RPMI7951 (cell line): ENCODE measurements at places on chromosomes 3 and 15. TPM values are rescaled to one million over a fixed set of nuclear protein-coding genes. Genes with fewer than 3 reads are reported as not detected.

DNA sequence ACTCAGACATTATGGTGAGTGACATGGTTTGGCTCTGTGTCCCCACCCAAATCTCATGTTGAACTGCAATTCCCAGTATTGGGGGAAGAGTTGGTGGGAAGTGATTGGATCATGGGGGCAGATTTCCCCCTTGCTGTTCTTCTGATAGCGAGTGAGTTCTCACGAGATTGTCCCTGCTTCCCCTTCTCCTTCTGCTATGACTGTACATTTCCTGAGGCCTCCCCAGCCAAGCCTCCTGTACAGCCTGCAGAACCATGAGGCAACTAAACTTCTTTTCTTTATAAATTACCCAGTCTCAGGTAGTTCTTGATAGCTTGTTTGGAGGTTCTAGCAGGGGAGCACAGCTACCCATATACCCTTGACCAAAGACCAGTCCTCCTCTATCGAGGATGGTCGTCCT is 45.9 kb downstream of the ADAM10 start:
- DNase-seq, result no peak

GRCh38 chr15:37149146-37149545 is 48.8 kb upstream of the MEIS2 start:
- no peak for DNase-seq

DNA sequence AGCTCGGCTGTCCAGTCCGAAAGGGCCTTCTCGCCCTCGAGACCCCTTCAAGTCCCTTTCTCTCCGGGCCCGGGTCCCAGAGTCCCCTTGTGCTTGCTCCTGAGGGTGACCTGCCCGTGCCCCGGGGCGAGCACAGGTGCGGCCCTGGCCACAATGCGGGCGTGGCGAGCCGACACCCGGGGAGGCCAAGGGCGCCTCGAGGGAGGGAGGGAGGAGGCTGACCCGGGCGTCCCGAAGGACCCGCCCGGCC is 810 bp upstream of the MEF2A start:
- DNase-seq, result no peak

DNA sequence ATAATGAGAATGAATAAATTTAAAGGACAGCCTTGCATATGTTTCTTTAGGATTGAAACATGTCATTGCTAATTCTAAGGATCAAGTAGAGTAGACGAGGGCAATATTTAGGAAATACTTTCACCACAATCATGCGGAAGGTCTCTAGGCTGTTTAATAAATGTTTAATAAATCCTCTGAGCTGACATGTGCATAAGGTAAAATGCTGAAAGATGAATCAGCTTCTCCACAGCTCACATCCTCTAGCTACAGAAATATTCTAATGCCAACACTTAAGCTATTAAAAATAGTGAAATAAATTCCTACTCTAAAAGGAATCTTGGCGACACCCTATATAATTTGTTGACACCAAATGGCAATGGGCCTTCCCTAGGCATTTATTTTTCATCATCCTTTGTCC is 407.3 kb downstream of the TBL1XR1 start:
- DNase-seq, result no peak

DNA sequence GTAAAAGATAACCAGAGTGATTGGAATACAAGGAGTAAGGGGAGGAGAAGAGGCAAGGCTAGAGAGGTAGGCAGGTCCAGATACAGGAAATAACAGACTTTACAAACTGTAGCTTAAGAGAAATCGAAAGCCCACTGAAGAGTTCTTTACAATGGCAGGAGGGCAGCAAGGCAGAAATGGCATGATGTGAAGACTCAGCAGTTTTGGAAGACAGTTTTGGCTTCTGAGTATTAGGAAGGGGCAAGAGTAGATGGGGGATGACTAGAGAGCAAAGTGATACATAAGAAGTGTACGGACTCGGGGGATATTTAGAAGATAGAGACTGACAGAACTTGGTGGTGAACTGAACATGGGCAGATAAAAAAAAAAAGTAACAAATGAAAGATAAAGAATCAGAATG is 54.1 kb downstream of the RAD18 start:
- DNase-seq, result no peak

DNA sequence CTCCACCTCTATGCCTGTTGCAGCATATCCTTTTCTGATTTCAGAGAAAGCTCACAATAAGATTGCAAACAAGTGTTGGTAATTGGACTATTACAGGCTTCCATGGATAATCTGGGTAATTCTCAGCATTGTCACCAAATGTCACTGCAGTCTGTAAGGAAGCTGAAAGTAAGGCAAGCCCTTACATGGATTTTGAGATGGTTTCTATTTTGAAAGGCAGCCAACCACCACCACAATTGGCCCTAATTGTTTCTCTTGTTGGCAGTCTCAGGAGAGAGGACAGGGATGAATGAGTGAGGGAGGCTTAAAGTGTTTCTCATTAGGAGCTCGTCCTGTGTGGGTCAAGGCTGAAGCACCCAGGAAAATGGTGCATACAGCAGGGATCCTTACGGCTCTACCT is 879.9 kb downstream of the TUSC7 start:
- no peak for DNase-seq

- no peak for DNase-seq
Observed at GRCh38 chr3:146517684-146518435, 26.5 kb downstream of the PLSCR1 start.

DNA sequence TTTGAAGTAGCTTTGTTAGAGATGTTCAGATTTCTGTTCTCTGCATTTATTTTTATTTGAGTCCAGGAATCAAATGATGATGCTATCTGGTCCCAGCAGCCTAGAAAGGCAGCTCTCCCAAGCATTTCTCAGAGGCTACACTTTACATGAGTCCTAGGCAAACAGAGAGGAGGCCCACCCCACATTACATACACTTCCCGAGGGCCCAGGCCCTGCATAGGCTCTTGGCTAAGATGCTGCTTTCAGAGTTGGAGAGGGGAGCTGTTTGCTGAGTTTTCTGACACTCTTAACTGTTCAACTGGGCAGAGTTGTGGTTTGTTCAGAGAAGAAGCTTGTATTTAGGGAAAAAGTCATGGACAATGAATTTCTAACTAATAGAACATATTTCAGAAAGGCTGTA is 117.9 kb upstream of the RGMA start:
- no peak for DNase-seq

- DNase-seq, result no peak
Observed at GRCh38 chr15:94677202-94677790, 445.9 kb downstream of the MCTP2 start.

DNA sequence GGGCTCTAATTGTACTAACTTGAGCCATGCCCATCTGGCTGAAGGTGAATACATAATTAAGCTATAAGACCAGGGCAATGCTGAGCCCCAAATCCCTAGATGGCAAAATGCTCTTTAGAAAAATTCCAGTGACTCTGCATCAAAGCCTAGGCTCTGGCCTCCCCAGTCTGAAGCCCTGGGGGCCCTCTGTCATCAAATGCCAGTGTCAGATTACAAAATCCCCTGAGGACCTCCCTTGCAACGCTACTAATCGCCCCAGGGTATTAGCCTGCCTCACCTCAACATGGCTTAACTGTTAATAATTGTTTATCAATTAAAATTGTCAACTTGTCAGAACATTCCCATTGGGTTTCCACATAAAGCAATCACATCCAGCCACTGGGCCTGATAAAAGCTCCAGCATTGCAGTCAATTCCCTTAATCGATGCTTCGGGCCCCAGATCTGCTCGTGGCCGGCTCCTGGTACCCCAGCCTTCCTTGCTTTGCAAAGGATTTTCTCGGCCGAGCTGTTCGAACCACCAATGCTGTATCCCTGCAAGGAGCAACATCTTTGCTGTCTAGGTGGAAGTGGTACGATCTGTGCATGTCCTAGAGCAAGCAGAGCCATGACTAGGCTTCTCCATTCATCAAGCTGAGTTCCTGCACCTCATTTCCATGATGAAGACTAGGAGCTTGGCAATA is 151.7 kb downstream of the MEGF11 start:
- no peak for DNase-seq

DNA sequence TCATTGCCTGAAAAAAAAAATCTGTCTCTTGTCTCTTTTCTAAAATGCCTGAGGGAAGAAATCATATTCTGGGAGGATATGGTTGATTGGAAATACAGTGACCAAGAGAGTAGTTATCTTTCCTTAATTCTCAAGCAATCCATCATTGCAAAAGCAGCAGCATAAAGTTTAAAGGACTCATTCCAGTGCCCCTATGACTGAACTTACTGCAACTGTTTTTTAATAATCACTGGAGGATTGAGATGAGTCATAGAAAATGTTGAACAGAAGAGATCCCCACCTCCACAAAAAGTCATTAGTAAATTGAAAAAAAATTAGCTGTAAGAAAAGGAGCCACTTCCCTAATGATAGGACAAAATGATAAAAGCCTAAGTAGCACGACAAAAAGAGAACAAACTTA is 121.5 kb downstream of the SLC9A9 start:
- DNase-seq, result no peak

- DNase-seq, result peak; percentile 4
Observed at GRCh38 chr3:53422954-53423698, 71.3 kb upstream of the CACNA1D start.

GRCh38 chr15:89693696-89694095 is 3.1 kb downstream of the WDR93 start:
- no peak for DNase-seq

DNA sequence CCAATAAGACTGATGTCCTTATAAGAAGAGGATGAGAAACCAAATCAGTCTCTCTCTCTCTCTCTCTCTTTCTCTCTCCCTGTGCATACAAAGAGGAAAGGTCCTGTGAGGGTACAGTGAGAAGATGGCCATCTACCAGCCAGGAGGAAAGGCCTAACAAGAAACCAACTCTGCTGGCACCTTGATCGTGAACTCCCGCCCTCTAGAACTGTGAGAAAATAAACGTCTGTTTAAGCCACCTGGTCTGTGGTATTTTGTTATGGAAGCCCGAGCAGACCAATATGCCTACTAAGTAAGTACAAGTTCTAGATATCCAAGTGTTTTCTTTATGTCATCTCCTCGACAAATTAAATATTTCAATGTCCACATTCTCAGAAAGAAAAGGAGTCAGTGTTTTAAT is 44.9 kb upstream of the TMC3 start:
- DNase-seq, result no peak

GRCh38 chr3:60304112-60304511 is 947.1 kb downstream of the FHIT start:
- no peak for DNase-seq

C3orf85 gene
- total RNA-seq, result not detected in 2 replicates

FOXB1 gene
- total RNA-seq, result not detected in 2 replicates

DHX36 gene
- total RNA-seq, result 39.9 and 44.5 TPM in 2 replicates

IL5RA gene
- total RNA-seq, result not detected in 2 replicates

GOLGA8G gene
- not detected in 2 replicates for total RNA-seq

SV2B gene
- total RNA-seq, result not detected in 2 replicates

TF gene
- total RNA-seq, result 0.96 TPM in 1 of 2 replicates, not detected in the other
